ENCODE measurements at places on chromosomes 6 and 20. TPM values are rescaled to one million over a fixed set of nuclear protein-coding genes. Genes with fewer than 3 reads are reported as not detected.
A peak's percentile ranks its signal among the peaks of the same experiment; 100 is the strongest.

Gene RNF217
- 17.1 TPM for polyA plus RNA-seq

Gene GGTLC1
- not detected for polyA plus RNA-seq

Gene GSTA5
- polyA plus RNA-seq, result not detected

Gene SLC25A27
- polyA plus RNA-seq, result 32.6 TPM

Gene DDX43
- 0.62 TPM for polyA plus RNA-seq

Gene REM1
- 0.34 TPM for polyA plus RNA-seq

Gene SULF2
- polyA plus RNA-seq, result 81.8 TPM

Gene PPIL1
- 56.2 TPM for polyA plus RNA-seq

Gene OR2B6
- 0.32 TPM for polyA plus RNA-seq

Gene LCA5
- 8.9 TPM for polyA plus RNA-seq

DNA sequence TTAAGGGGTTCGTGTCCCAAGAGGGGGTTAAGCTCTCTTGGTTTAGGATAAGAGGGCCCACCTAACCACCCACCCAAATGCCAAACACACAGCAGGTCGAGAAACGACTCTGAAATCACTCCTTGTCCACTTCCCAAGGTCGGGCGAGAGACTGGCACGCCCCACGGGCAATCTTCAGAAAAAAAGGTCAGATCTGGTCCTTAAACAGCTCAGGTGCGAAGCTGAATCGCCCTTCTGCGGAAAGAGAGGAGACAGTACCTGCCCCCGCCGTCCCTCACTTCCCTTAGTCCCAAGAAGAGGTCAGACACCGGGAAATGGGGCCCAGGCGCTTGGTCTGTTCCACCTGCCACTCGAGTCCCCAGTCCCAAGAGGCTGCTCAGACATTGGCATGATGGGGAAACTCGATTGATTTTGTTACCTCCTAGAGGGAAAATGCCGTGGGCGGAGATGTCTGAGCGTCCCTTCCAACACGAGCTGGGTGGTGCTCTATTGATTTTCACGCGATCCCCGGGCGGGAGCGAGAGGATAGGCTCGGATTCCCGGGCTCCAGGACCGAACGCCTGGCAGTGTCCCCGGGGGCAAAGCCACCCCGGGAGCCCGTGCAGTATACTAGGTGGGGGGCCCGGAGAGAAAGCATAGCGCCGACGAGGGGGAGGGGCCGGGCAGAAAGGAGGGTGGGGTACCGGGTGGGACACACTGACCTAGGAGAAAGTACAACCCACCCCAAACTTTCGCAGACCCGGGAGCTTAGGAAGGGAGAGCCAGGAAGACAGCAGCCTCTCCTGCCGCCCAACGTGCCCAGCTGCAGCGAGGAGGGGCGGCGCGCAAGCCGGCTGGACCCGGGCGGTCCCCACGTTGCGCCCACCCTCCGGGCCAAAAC lies 1.1 kb upstream of the SAMD5 start:
- peak; percentile 7 for DNase-seq

DNA sequence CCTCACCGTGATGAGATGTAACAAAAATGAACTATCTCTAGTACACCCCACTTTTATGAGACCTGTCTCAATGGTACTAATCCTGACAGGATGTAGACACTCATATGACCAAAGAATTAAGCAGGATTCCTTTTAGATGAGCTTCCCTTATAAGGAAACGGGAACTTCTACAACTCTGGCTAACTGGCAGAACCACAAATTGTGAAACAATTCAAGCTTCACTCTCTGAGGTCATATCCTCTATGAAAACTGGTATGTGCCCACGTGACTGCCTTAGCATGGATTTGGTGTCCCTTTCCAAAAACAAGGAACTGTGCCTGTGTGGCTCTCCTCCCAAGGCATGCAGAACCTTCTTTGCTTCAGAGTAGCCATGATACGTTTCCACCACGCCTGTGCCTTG lies 14.1 kb upstream of the CPNE5 start:
- DNase-seq, result no peak

- DNase-seq, result peak; percentile 97
Measured at GRCh38 chr6:27871924-27872638, 40.1 kb downstream of the OR2B2 start.

DNA sequence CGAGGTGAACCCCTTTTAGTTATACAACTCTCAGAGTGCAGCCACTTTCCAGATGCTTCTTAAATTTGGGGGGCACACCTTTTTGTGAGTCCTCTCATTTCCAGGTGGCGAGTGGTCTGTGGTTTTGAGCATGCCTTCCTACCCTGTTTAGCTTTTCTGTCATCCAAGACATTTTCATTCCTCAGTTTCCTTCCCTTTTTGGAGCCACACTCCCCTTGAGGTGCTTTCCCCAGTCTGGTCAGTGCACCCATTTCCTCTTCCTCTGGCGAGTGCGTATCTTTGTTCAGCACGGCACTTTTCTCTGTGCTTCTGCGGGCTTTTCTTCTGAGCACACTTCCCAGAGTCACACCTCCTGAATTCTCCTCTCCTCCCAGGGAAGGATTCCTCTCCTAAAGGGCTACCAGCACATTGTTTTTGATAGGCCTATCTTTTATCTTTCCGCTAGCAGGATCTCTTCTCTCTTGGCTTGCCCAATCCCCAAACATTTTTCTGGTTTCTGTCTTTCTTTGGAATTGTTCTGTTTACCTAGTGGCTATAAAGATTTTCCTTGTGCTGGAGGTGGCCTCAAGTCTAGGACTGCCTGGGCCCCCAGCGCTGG lies 1.4 kb downstream of the PHF20 start:
- DNase-seq, result no peak

DNA sequence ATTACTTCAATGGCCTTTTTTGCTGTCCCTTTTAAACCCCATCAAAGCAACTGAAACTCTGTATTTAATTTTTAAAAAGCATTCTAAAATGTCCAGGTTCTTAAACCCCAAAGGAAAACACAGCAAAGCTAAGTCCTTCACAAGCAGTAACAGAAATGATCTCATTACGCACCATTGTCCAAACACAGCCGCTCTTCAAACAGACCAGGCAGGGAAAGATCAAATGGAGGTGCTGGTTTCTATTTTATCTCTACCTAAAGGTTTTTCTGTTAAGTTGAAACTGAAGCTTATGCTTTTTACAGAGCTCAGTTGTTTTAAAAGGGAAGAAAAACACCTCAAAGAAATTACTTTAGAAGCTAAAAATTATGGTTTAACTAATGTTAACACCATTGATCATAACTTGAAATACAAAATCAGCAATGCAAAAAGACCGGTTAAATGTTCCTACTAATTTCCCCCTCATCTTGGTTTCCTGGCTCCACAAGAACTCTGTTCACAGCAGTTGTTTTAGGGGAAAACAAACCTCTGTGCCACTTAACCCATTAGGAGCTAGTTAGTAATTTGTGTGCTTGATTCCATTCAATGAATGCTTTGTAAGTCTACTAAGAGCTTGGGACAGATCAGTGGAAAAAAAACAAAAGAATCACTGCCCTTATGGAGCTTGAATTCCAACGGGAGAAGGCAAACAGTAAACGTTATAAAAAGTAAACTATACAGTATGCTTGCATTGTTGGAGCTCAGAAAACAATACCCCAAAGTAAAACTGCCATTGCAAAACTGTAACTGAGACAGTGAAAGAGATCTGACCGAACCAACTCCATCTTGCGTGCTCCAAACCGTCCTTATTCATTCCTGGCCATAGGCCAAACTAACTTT lies 87.4 kb downstream of the CD24 start:
- DNase-seq, result no peak

DNA sequence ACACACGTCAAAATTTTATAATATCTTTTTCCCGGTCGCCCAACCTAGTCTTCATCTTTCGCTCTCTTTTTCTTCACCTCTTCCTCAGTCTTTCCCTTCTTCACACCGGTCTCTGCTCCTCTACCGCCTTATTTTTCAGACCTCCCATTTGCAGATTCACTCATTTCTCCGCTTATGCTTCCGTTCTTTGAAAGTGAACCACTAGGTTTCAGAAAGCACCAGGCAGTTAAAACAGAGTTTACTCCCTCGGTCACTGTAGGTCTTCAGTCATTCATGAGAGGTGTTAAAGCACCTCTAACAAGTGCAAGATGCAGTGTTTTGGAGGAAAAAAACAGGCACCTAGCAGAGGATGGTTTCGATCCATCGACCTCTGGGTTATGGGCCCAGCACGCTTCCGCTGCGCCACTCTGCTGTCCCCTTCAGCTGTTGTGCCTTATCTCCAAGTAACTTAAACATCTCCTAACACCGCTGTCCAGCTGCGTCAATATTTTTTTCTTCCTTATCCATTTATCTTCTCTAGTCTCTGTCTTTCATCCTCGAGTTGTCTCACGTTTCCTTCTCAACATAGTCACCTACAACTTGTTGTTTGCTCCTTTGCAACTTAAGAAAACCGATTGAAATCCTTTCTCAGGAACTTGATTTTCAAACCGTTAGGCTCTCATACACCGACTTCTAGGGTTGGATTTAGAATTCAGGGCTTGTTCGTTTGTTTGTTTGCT lies 119.7 kb upstream of the ZNF184 start:
- no peak for DNase-seq

- peak; percentile 39 for DNase-seq
Measured at GRCh38 chr20:41029150-41029901, 704 bp downstream of the TOP1 start.

DNA sequence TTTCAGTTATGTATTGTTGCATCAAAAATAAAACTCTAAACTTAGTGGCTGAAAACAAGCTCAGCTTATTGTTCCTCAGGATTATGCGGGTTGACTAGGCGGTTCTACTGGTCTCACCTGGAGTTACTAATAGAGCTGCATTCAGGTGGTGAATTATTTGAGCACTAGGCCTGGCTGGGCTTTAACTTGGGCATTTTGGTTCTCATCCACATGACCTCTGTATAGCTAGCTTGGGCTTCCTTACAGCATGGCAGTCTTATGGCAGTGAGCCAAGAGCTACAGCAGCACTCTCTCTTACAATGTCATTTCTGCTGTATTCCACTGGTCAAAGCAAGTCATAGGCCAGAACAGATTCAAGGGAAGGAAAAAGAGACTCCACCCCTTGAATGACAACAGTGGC lies 1.6 kb downstream of the PGBD1 start:
- DNase-seq, result no peak

GRCh38 chr20:58989196-58989595 lies 8.1 kb downstream of the NELFCD start:
- no peak for DNase-seq

- DNase-seq, result no peak
Measured at GRCh38 chr6:98946266-98946878, 1.4 kb downstream of the FBXL4 start.

DNA sequence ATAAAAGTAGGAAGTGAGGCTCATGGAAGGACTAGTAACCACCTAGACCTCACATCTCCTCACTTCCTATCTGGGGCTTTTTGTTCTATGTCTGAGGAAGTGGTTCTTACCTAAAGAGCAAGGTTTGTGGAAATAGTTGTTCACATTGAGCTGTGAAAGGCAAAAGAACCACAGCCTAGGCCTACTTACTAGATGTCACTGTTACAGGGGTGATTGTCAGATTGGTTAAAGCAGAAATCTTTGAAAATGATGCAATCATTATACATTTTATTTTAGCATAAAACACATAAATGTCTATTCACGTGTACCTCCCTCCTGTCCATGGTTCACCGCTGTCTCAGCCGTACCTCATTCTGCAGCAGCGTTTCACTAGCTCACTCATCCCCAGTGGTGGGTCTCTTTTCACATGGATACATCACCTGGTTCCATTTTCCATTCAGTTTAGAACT lies 268.8 kb downstream of the TMEM242 start:
- no peak for DNase-seq

- no peak for DNase-seq
Measured at GRCh38 chr6:39295611-39296011, 18.6 kb downstream of the KCNK17 start.

DNA sequence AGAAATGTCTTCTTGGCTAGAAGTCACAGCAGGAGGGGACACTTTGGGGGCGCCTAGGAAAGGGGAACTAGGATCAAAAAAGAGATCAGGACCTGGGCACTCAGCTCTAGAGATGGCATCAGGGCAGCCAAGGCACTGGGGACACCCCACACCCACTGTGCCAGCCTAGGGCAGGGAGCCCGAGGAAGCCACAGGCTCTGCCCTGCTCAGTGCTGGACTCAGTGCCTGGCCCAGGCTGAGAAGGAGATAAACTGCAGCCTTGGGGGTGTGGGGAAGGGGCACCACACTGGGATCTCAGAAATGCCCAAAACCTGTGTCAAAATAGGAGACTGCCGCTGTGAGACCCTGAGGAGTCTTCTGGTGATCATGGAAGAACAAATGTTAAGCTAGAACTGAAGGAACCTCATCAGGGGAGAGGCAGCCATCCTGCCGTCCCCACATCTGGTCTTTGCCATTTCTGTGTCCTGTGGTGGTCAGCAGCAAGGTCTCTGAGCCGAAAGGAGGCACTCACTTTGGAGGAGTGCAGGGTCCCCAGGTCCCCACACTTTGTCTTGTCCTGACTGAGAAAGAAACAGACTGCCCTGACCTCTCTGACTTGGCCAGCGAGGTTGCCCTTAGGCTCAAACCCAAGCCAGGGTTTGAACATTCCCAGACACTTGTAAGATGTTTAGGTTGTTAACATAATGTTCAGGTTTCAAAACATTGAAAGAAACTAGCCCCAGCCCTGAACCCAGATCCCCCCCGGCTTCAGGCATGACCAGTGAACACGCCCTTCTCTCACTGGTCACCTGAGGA lies 2.3 kb downstream of the ARFRP1 start:
- no peak for DNase-seq

DNA sequence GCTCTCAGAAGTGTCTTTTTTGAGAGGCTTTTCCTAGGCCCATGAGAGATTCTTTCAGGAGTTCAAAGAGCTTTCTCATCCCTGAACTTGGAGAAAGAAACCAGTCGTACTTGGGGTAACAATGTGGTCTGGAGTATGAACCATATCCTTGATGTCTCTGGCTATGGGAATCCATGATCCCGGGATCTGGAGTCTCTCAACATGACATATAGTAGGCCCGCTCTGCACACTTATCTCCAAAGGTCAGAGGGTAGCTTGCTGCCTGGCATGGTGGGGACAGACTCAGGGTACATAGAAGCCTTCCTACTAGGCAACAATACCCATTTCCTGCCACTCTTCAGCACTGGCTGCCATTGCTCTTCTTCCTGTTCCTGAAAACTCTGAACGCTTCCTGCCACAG lies 42.2 kb upstream of the NFATC2 start:
- no peak for DNase-seq

GRCh38 chr20:20248620-20249200 lies 119.2 kb upstream of the INSM1 start:
- DNase-seq, result no peak

- DNase-seq, result no peak
Measured at GRCh38 chr6:107668743-107669474, 155.2 kb downstream of the SCML4 start.

GRCh38 chr6:164396071-164397047 lies 913.0 kb downstream of the C6orf118 start:
- DNase-seq, result peak; percentile 20

GRCh38 chr20:38193586-38194105 lies 28.6 kb upstream of the TGM2 start:
- no peak for DNase-seq

GRCh38 chr6:111995404-111995803 lies 58.5 kb upstream of the CCN6 start:
- DNase-seq, result no peak

GRCh38 chr20:60473211-60473610 lies 515.0 kb downstream of the CDH26 start:
- DNase-seq, result no peak

DNA sequence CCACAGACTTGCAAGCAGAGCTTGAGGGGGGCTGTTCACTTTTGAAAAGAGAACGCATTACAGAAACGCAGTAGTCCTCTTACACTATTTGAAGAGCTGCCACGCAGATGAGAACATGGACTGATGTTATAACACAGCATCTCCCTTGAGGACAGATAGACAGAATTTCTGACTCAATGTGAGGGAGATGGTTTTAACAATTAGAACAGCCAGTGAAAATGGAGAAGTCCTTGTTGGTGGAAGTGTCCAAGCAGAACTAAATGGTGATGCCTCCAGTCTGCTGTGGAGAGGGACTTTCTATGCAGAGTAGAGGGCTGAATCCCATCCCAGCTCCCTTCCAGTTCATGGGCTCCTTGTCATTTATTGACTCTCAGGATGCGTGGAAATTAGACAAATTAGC lies 100.0 kb downstream of the RREB1 start:
- no peak for DNase-seq
